Right atrium auricular region (tissue), 2 donors: ENCODE measurements at places on chromosomes 3 and 15. TPM values are rescaled to one million over a fixed set of nuclear protein-coding genes. Genes with fewer than 3 reads are reported as not detected.

- DNase-seq = no peak
- H3K27ac ChIP-seq = no peak overlapping the region
- H3K27me3 ChIP-seq = no peaks in the 10 kb centered on the region
- H3K36me3 ChIP-seq = peaks cover 75% of the 10 kb centered on the region
- H3K4me1 ChIP-seq = no peaks in the 10 kb centered on the region
These were observed 15.7 kb downstream of the EMC4 start for GRCh38 chr15:34240537-34240936.

GRCh38 chr3:116140100-116140689, 305.1 kb downstream of the LSAMP start:
- no peak for DNase-seq
- H3K27me3 ChIP-seq = no peaks in the 10 kb centered on the region
- no peak overlapping the region for H3K27ac ChIP-seq
- no peaks in the 10 kb centered on the region for H3K4me1 ChIP-seq

- H3K4me1 ChIP-seq = no peaks in the 10 kb centered on the region
- no peak for DNase-seq
- H3K27ac ChIP-seq = no peak overlapping the region
- H3K4me3 ChIP-seq = no peak overlapping the region
These were observed 56.4 kb upstream of the SLC24A5 start for GRCh38 chr15:48064421-48064820.

DNA sequence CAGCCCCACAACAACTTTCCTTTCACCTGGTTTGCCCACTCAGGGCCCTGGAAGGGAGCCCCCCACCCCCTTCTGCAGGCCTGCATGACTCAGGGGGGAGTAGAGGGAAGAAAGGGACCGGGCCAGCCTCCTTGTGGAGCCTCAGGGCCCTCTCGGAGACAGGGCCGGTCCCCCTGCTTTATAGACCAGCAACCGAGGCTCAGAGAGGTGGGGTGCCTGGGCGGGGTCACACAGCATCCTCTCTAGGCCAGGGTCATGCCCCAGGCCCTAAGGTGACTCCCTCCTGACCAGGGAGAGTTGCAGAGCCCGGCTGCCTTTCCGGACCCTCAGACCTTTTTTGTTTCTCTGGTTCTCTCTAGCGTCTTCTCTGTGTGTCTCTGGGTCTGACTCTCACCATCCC, 211.3 kb downstream of the TBC1D2B start:
- no peaks in the 10 kb centered on the region for H3K27me3 ChIP-seq
- H3K36me3 ChIP-seq = no peaks in the 10 kb centered on the region
- H3K4me3 ChIP-seq = no peak overlapping the region
- no peak overlapping the region for H3K27ac ChIP-seq
- H3K4me1 ChIP-seq = no peaks in the 10 kb centered on the region
- DNase-seq = no peak

GRCh38 chr15:40957581-40958051, 4.3 kb downstream of the CHAC1 start:
- peak overlapping the region; percentile 88 for H3K27ac ChIP-seq
- H3K36me3 ChIP-seq = no peaks in the 10 kb centered on the region
- H3K4me3 ChIP-seq = no peak overlapping the region
- H3K27me3 ChIP-seq = no peaks in the 10 kb centered on the region

- H3K4me1 ChIP-seq = no peaks in the 10 kb centered on the region
- no peaks in the 10 kb centered on the region for H3K27me3 ChIP-seq
- no peak overlapping the region for H3K27ac ChIP-seq
- H3K36me3 ChIP-seq = no peaks in the 10 kb centered on the region
These were observed 81.4 kb downstream of the MBNL1 start for GRCh38 chr3:152350139-152350538.

GRCh38 chr15:83991163-83991562, 244.4 kb upstream of the GOLGA6L4 start:
- no peak for DNase-seq
- H3K27me3 ChIP-seq = no peaks in the 10 kb centered on the region
- no peak overlapping the region for H3K27ac ChIP-seq

- no peak overlapping the region for H3K27ac ChIP-seq
- no peaks in the 10 kb centered on the region for H3K4me1 ChIP-seq
- DNase-seq = no peak
- no peaks in the 10 kb centered on the region for H3K27me3 ChIP-seq
- H3K36me3 ChIP-seq = peaks cover 18% of the 10 kb centered on the region
- no peak overlapping the region for H3K4me3 ChIP-seq
These were observed 9.2 kb downstream of the NDUFB5 start for GRCh38 chr3:179613807-179614206.

DNA sequence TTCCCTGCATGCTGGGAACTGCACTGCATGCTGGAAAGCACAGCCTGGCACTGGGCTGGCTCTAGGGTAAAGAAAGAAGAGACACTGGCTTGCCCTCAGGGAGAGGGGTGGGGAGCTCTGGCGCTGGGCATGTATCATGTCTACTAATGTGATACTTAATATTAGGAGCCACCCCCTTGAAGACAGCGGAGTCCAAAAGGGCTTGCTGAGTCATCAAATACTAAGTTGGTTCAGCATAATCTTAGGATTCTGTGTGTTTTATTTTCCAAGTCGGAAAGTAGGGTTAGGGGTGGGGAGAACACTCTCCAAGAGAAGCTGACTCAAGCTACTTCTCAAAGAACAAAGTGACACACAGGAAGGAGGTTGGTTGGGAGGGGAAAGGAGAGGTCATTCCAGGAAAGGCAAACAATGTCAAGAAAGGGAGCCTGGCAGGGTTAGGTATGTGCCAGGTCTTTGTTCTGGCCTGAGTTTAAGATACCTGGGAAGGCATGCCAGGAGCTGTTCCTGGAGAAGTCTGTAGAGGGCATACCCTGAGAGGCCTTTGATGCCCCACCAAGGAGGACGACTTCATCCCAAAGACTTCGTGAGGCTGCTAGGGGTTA, 237.8 kb upstream of the NR2E3 start:
- DNase-seq = no peak
- H3K4me1 ChIP-seq = peaks cover 1% of the 10 kb centered on the region
- H3K27ac ChIP-seq = no peak overlapping the region
- H3K27me3 ChIP-seq = no peaks in the 10 kb centered on the region
- H3K36me3 ChIP-seq = no peaks in the 10 kb centered on the region

DNA sequence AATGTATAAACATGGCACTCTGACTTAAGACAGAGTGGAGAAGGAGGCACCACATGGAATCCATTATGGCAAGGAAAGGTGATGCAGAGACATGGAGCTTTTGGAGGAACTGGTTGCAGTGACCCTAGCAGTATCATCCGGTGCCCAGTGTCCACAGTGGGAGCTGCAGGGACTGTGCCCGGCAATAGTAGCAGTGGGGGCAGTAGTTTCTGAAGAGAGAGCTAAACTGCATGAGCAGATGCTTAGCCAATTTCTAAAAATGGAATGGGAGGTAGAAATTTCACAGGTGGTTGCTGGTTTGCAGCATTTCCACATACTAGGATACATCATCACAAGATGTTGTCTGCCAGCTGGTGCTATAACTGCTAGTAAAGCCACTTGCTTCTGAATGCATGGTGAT, 7.8 kb upstream of the TM2D3 start:
- H3K4me1 ChIP-seq = peaks cover 5% of the 10 kb centered on the region
- H3K27ac ChIP-seq = no peak overlapping the region
- no peak for DNase-seq
- H3K4me3 ChIP-seq = no peak overlapping the region
- no peaks in the 10 kb centered on the region for H3K36me3 ChIP-seq

DNA sequence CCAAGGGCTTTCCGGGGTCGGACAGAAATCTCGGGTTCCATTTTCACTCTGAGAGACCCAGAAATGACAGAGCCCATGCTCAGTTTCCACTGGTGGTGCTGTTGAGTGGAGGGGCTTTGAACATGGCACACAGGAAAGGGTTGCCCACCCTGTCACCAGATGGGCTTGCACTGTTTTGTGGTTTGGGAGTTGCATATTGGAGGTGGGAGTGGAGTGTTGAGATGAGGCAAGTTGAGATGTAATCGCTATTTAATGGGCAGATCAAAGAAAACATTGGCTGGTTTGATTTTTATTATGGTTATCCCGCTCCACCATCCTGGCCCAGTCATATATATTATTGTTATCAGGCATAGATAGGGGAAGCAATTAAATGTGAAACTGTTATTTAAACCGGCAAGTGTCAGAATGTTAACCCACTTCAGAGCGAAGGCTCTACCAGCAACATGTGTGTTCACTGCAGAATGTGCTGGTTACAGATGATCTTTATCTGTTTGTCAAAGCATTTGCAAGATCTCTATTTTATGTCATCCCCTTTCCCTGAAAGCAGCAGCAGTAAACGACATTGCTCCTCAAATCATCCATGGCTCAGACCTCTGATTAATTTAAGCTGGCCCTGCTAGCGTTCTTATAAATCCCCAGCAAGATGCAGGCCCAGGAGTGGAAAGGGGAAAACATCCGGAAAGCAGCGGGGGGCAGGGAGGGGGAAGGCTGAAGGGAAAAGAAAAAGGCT, 58.3 kb upstream of the TSEN2 start:
- H3K4me3 ChIP-seq = no peak overlapping the region
- H3K4me1 ChIP-seq = peaks cover 26% of the 10 kb centered on the region
- no peak overlapping the region for H3K27ac ChIP-seq
- no peaks in the 10 kb centered on the region for H3K27me3 ChIP-seq
- H3K36me3 ChIP-seq = no peaks in the 10 kb centered on the region

DNA sequence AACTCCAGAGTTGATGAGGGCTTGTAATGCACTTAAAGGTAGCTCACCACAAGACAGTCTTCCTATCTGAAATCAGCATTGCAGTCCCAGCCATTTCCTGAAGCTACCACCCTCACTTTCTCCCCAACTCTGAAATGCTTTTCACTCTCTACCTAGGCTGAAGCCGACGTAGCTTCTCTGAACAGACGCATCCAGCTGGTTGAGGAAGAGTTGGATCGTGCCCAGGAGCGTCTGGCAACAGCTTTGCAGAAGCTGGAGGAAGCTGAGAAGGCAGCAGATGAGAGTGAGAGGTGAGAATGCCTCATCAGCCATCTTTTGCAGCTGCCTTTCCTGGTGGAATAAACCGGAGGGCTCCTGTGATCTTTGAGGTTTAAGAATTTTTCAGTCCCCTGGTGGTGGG, 14.3 kb downstream of the TPM1 start:
- no peak overlapping the region for H3K4me3 ChIP-seq
- H3K27ac ChIP-seq = peak overlapping the region; percentile 97
- peaks cover 90% of the 10 kb centered on the region for H3K36me3 ChIP-seq
- peaks cover 99% of the 10 kb centered on the region for H3K4me1 ChIP-seq
- H3K27me3 ChIP-seq = no peaks in the 10 kb centered on the region

- DNase-seq = no peak
- H3K4me1 ChIP-seq = no peaks in the 10 kb centered on the region
- peak overlapping the region; percentile 31 for H3K27ac ChIP-seq
- no peak overlapping the region for H3K4me3 ChIP-seq
- no peaks in the 10 kb centered on the region for H3K36me3 ChIP-seq
- no peaks in the 10 kb centered on the region for H3K27me3 ChIP-seq
These were observed 42.9 kb downstream of the IDH2 start for GRCh38 chr15:90059208-90059985.

DNA sequence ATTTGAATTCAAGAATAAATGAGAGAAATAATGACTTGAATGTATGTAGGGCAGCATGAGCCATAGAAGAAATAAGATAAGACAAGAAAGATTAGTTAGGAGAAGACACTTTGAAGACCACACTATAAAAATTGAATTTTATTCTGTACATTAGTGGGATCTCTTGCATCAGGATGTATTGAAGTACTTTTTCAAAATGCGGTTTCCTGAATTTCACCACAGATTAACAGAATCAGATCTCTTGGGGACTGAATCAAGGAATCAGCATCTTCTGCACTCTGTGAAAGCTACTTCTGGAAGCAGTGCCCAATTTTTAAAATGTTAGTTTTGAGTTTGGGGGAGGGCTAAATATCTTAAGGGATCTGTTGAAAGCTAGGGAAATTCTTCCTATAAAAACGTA, 763.9 kb upstream of the GOLIM4 start:
- no peaks in the 10 kb centered on the region for H3K4me1 ChIP-seq
- no peaks in the 10 kb centered on the region for H3K36me3 ChIP-seq
- no peaks in the 10 kb centered on the region for H3K27me3 ChIP-seq
- DNase-seq = no peak
- H3K27ac ChIP-seq = no peak overlapping the region
- H3K4me3 ChIP-seq = no peak overlapping the region

- DNase-seq = no peak
- H3K27me3 ChIP-seq = no peaks in the 10 kb centered on the region
- no peak overlapping the region for H3K4me3 ChIP-seq
- no peak overlapping the region for H3K27ac ChIP-seq
- no peaks in the 10 kb centered on the region for H3K36me3 ChIP-seq
These were observed 29.5 kb downstream of the BOC start for GRCh38 chr3:113240841-113241240.

- no peak for DNase-seq
- no peak overlapping the region for H3K27ac ChIP-seq
- H3K4me1 ChIP-seq = peaks cover 6% of the 10 kb centered on the region
- no peak overlapping the region for H3K4me3 ChIP-seq
These were observed 80.6 kb downstream of the NCEH1 start for GRCh38 chr3:172630316-172630715.

DNA sequence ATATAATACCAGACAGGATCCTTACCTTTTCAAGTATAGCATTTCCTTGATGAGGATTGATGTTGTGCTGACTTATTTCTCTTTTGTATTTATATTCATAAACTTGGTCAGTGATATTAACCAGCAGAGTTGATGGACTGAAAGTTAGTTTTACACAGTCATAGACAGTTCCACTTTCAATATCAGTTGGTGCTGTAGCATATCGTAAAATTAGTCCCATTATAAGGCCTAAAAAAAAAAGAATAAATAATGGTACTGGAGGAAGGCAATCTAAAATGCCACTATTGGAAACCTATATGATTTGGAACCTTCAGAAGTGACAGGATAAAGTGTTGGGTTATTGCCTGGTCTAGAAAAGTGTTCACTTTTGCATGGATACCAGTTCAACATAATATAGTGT, 16.3 kb downstream of the SLC9A9 start:
- no peaks in the 10 kb centered on the region for H3K36me3 ChIP-seq
- H3K27ac ChIP-seq = peak overlapping the region; percentile 51
- H3K4me1 ChIP-seq = peaks cover 3% of the 10 kb centered on the region
- H3K27me3 ChIP-seq = no peaks in the 10 kb centered on the region

- no peak overlapping the region for H3K4me3 ChIP-seq
- DNase-seq = no peak
- peaks cover 15% of the 10 kb centered on the region for H3K4me1 ChIP-seq
- peaks cover 4% of the 10 kb centered on the region for H3K36me3 ChIP-seq
- H3K27me3 ChIP-seq = no peaks in the 10 kb centered on the region
These were observed 50.7 kb downstream of the TFG start for GRCh38 chr3:100759950-100760349.

- no peak overlapping the region for H3K27ac ChIP-seq
- no peak for DNase-seq
- H3K36me3 ChIP-seq = no peaks in the 10 kb centered on the region
These were observed 13.8 kb downstream of the ATP11B start for GRCh38 chr3:182807061-182807460.

The COL8A1 gene
- 43.3 TPM for total RNA-seq

The RPN1 gene
- 189 TPM for total RNA-seq

The NR2E3 gene
- total RNA-seq = not detected

The FBXO40 gene
- 187 TPM for total RNA-seq

The PIGZ gene
- total RNA-seq = 7.0 TPM

The P2RY1 gene
- 3.1 TPM for total RNA-seq

The DNAJB11 gene
- 39.3 TPM for total RNA-seq

The COLQ gene
- total RNA-seq = 24.3 TPM

The HTR3E gene
- not detected for total RNA-seq
